ENCODE measurements at places on chromosomes 11 and 22.

GRCh38 chr11:2193099-2193887 is 21.7 kb upstream of the TH start:
- DNase-seq, result no peak

DNA sequence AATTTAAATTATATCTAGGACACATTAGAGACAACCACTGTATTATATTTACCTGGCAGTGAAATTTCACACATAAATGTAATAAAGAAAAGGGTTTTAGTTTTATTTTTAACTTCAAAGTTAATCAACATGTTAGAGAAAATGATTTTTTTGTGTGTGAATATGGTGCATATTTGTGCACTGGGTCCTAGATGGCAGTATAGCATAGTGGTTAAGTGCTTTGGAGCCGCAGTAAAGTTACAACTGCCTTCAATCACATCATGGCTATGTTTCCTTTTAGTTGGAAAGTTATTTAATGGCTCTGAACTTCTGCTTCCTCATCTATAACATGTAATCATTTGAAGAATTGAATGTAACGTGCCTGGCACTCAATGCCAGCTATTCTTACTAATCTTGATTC is 108.9 kb upstream of the DDI1 start:
- no peak for DNase-seq

DNA sequence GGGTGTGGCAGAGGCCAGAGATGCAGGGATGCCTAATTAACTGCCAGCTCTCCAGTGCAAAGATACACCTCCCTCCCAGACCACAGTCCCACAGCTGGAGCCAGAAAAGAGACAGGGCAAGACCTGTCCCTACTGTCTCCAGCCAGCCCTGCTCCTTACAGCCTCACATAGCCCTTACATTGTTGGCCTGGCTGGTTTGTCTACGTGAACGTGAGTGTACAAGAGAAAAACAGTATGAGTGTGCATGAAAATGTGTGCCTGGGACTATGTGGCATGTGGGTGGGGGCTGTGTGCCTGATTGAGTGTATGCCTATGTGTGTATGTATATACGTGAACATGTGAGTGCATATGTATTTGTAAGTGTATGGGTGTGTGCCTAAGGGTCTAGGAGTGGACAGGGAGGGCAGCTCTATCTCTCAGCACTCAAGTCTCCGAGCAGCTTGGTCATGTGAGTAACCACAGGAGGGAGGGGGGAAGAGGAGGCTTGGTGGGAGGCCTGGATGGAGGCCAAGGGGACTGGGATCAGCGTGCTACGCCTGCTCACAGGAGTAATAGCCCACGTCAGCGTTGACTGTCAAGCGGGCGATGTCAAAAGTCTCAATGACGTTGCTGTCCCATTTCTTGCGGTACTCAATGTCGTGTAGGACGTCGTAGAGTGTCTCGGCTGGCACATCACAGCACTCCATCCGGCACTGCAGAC is 6.6 kb upstream of the ARAP1 start:
- DNase-seq, result no peak

DNA sequence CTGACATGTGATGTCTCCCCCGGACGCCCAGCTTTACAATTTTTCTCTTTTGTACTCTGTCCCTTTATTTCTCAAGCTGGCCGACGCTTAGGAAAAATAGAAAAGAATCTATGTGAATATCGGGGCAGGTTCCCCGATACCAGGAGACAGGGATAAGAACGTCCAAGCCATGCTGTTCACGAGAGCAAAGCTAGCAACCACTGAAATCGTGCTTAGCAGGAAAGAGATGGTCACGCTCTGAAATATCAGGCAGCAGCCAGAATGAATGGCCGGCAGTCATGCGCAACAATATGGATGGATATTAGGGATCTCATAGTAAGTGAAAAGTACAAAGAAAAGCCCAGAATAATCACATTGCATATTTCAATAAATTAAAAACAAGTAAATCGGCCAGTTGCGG is 3.5 kb downstream of the CRYBB1 start:
- no peak for DNase-seq

DNA sequence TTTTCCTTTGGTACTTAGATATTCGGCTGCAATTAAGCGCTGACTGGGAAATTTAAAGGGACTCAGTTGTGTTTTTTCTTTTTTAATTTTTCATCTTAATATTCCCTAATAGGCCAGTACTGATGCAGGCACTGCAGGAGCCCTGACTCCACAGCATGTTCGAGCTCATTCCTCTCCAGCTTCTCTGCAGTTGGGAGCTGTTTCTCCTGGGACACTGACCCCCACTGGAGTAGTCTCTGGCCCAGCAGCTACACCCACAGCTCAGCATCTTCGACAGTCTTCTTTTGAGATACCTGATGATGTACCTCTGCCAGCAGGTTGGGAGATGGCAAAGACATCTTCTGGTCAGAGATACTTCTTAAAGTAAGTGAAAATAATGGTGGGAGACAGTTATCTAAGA is 3.8 kb downstream of the YAP1 start:
- DNase-seq, result no peak

- no peak for DNase-seq
Observed at GRCh38 chr11:128716661-128717210, 22.9 kb downstream of the FLI1 start.

GRCh38 chr11:118251858-118252652 is at the start of gene MPZL3:
Gene MPZL3, minus strand, starts transcription at chr11:118252365. Its CDS starts 71 bp downstream, at chr11:118252294.
- no peak for DNase-seq

- no peak for DNase-seq
Observed at GRCh38 chr11:57641011-57641807, 8.5 kb downstream of the YPEL4 start.

DNA sequence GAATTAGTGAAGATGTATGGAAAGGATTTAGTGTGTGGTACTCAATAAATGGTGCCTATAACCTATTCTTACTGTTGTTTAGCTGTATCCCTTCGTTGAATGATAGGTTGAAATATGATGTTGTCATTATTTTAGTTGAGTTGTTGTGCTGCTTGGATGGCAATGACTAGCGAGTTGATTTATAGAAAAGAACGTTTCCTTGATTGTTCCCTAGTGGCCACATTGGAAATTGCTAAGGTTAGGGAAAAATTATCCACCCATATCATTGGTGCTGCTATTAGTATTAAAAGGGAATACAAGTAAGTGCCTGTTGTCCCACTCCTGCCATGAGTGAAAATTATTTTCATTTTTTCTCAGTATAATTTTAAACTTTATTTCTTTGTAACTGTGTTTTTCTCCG is 14.5 kb downstream of the EMSY start:
- DNase-seq, result no peak

- DNase-seq, result no peak
Observed at GRCh38 chr11:112369374-112369773, 108.7 kb upstream of the PLET1 start.

- DNase-seq, result no peak
Observed at GRCh38 chr11:28491431-28491830, 383.2 kb downstream of the METTL15 start.

GRCh38 chr11:123213307-123213771 is 18.3 kb upstream of the CLMP start:
- DNase-seq, result no peak

DNA sequence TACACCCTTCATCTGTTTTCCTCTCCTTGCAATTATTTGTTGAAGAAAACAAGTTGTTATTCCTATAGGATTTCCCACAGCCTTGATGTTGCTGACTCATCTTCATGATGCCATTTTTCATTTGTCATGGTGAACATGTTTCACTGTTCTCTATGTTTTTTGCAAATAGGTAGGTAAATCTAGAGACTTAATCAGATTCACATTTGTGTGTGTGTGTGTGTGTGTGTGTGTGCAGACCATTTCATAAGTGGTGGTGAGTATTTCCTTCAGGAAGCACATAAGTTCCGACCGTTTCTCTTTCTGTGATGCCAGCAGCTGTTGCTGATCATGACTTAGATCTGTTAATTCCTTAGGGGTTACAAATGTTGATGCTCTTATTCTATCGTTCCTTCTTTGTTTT is 80.3 kb upstream of the IZUMO1R start:
- DNase-seq, result no peak

- peak; percentile 5 for DNase-seq
Observed at GRCh38 chr11:78946945-78947902, 372.6 kb upstream of the NARS2 start.

GRCh38 chr22:19150482-19151328 is 613 bp upstream of the GSC2 start:
- no peak for DNase-seq

- no peak for DNase-seq
Observed at GRCh38 chr22:27990451-27990840, 71.4 kb upstream of the PITPNB start.

- no peak for DNase-seq
Observed at GRCh38 chr11:117175781-117176180, 2.8 kb upstream of the SIDT2 start.

DNA sequence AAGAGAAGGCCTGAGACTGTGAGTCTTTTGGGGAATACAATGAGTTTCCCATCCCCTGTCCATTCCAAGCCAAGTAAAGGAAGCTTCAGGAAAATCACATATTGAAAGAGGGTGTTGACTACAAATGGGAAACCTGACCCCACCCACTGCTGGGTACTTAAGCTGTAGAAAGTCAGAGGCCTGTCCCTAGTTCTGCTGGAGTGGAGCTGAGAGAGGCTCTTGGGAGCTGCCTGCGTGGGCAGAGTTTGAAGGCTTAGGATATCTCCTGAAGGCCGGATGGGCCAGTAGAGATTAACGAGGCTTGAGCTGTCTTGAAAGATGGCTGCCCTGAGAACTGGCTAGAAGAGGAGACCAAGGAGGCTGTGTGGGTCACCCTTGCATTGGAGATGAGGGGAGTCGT is 176.2 kb upstream of the NECTIN1 start:
- DNase-seq, result no peak

DNA sequence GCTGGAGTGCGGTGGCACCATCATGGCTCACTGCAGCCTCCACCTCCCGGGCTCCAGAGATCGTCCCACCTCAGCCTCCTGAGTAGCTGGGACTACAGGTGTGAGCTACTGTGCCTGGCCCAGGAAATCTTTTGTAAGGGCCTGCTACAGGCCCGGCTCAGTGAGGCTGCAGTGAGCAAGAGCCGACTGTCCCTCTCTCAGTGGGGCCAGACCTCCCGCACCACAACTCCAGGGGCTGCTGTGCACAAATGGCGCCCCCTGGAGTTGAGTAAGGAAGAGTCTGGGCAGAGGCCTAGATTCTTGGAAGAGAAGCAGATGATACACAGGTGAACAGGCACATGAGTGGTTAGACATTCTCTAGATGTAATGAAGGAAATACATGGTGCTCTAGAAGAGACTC is 7.0 kb downstream of the SERHL2 start:
- DNase-seq, result no peak

GRCh38 chr11:94002226-94002625 is 18.9 kb upstream of the HEPHL1 start:
- DNase-seq, result peak; percentile 64

DNA sequence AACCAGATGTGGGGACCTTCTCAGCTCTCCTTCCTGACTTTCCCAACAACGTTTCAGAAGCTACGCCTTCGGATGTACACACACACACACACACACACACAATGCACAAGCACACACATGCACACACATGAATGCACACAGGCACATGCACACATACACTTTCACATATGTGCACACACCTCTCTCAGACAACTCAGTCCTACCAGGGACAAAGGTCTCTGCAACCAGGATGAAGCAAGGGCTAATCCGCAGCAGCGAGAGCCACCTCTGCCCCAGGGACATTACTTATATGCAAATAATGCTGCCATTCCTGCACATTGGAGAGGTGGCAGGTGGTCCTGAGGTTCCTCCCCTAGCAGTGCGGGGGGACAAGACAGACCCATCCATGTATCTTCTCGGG is 27.4 kb upstream of the LINC01488 start:
- no peak for DNase-seq

DNA sequence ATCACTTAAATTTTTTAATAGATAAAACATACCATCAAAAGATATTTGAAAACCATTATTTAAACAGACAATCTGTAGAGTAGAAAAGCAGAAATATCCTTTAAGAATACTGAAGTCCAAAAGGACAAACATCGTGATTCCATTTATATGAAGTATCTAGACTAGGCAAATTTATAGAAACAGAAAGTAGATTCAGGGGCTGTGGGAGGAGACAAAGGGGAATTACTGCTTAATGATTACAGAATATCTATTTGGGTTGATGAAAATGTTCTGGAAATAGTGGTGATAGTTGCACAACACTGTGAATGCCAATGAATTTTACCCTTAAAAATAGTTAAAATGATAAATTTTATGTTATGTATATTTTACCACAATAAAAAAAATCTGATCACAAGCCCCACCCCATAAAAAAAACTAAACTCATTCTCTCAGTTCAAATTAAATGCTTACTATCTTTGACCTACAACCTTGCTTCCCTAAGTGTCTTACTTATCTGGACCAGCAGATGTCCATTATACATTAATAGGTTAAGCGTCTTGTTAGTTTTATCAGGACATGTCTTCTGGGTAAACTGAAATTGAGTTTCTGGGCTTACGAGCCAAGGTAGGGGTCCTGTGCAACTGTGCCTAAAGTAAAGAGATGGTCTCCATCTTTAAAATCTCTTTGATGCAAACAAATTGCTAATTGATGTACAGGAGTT is 86.3 kb downstream of the FCHSD2 start:
- DNase-seq, result no peak

- DNase-seq, result no peak
Observed at GRCh38 chr11:83779876-83780275, 493.7 kb upstream of the CCDC90B start.

DNA sequence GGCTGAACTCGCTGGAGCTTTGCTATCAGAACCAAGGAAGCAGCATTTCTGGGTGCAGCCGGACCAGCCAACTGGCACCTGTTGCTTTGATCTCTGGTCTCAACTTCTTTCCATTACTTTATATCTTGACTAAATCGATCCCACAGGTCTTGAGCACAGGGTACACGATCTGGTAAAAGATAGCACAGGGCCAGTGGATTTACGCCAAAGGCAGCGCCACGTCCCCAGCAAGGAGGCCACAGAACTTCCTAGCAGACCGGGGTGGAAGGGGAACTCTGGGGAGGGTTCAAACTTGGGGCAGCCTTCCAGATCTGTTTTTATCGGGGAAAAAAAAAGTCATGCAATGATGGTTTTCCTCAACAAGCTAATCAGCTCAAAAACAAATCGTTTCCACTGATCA is 14.0 kb downstream of the VPS37C start:
- DNase-seq, result no peak

DNA sequence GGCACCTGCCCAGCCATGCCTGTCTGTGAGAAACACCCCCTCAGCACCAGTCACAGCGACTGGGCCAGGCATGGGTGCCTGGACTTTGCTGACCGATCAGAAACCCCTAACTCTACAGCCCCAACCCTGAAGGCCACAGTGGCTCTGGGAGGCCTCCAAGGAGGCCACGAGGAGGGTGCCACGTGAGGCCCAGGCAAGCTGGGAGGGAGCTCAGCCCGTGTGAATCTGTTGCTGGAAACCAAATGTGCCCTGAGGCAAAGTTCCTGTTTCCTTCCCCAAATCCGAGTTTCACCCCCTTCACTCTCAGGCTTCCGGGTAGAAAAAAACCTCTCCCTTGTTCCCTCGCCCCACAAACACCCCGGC is 1.3 kb downstream of the UNC93B1 start:
- DNase-seq, result no peak

- no peak for DNase-seq
Observed at GRCh38 chr11:66674964-66675602, 2.6 kb downstream of the RBM4B start.

DNA sequence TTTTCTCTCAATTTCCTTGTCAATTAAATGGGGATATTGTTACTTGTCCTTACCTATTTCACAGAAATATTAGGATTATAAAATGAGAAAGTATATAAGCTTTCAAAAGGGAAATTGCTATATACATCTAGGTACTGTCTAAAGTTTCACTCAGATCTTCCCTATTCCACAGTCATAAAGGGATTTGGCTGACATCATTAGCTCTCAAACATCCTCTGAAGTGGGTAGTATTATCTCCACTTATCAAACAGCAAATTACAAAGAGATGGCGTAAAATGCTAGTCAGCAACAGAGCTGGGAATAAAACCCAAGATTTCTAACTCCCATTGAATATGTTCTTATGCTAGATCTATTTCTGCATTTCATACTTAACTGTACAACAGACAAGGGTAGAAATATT is 50.9 kb downstream of the SLC25A17 start:
- DNase-seq, result no peak

Data from HS-5 (cell line).